Stimulated activated CD8-positive, alpha-beta memory T cell treated with anti-CD3 and anti-CD28 coated beads, Interleukin-15, amount 100 ng/mL, for 4 hours (primary cell): ENCODE measurements at places on chromosomes 3 and 15.

- DNase-seq: no peak
These were observed 355 bp downstream of the FBXW12 start for GRCh38 chr3:48372377-48372770.

- DNase-seq: no peak
These were observed 34.0 kb upstream of the SLC6A11 start for GRCh38 chr3:10781981-10782380.

DNA sequence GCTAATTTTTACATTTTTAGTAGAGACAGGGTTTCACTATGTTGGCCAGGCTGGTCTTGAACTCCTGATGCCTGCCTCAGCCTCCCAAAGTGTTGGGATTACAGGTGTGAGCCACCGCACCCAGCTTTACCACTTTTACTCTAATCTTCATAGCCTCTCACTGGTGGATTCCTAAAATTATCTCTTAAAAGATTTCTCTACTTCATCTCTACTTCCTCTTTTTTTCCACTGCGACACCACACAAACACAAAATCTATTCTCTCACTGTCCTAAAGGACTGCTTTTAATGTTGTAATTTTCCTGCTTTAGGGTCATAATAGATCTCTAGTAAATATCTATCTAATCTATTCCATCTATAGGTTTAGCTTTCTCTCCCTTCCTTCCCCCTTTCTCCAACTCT, 34.0 kb upstream of the TBL1XR1 start:
- no peak for DNase-seq

GRCh38 chr3:65425880-65426279, 612.8 kb downstream of the MAGI1 start:
- DNase-seq: no peak

DNA sequence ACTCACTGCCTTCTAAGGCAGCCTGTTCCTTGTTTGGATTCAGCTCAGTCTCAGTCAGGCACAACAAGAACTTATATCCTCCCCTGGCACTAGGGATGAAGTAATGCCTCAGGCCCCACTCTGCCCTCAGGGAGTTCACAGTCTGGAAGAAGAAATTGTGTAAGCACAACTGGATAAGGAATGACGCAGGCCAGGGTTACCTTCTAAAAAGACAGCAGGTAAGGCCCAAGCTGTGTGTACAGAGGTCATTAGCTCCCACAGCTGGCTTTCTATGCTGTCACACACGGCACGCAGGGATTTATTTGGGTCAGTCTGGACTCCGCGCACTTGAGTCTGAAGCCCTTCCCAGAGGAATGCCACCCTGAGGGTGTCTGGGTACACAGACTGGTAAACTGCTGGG, 82.9 kb downstream of the IQSEC1 start:
- DNase-seq: no peak

GRCh38 chr3:44584646-44585501, at the start of gene ZNF660:
TSS of gene ZNF660 (plus strand) at chr3:44584964. CDS start at chr3:44594194, 9,230 bp downstream.
- no peak for DNase-seq

DNA sequence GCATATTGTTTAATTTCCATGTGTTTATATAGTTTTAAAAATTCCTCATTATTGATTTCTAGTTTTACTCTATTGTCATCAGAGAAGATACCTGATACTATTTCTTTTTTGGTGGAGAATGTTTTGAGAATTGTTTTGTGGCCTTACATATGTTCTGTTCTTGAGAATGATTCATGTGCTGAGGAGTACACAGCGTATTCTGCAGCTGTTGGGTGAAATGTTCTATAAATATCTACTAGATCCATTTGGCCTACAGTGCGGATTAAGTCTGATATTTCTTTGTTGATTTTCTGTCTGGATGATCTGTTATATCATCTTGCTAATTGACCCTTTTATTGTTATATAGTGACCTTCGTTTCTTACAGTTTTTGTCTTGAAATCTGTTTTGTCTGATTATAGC, 109.7 kb downstream of the UBE2E2 start:
- DNase-seq: no peak

DNA sequence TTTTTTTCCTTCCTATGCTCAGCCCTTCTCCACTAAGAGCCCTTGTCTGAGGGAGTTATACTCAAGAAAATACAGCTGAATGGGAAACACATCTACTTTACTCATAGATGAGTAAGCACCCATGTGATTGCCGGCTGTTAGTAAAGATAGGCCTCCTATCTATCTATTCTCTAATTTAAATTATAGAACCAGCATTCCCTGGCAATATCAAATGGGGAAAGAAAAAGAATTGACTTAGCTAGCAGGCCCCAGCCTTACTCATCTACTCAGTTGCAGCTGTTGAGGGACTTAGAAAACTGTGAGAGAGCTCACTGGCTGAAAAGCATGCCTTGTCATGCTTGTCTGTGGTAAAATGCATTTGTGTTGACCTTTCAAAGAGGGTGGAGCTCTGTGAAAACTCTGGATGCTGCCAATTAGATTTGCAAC, 116.9 kb upstream of the LRRFIP2 start:
- no peak for DNase-seq

DNA sequence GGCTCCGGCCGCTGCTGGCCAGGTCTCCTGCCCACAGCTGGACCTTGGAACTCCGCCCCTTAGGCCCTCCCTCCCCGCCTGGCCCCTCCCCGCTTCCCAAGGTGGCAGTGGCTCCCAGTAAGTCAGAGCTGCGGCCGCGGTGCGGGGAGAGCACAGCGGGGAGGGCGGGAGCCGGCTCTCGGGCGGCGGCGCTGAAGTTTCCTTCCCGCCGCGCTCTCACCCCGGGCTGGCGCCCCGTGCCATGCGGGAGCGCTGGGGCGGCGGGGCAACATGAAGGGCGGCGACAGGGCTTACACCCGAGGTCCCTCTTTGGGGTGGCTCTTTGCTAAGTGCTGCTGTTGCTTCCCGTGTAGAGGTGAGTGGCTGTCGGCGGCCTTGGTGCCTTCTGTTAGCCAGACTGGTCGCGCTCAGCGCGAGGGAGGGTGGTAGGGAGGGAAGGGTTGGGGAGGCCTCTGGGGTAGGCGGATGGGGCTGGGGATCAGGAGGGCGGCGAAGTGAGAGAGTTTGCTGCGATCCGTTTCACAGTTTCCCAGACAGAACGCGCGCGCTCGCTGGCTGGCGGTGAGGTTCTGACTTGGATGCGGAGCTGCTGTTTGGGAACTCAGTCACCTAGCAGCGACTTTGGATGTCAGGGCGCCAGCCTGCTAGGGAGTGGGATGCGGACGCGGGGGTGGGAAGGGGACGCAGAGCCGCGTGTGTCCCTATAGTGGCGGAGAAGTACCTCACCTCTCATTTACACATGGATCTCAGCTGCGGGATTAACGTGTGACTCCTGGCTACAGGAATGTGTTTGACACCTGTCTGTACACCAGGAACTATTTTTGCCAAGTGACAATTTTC, 145.5 kb upstream of the UMPS start:
- no peak for DNase-seq

- no peak for DNase-seq
These were observed at the start of gene UBAP1L for GRCh38 chr15:65115086-65115485. TSS of gene UBAP1L (minus strand) at chr15:65115200. CDS start at chr15:65106215, 8,985 bp downstream.
